HuH-7.5 (cell line): ENCODE measurements at places on chromosomes 3 and 15.

- no peak for DNase-seq
Measured at GRCh38 chr3:58560771-58561311, 16.4 kb downstream of the FAM107A start.

DNA sequence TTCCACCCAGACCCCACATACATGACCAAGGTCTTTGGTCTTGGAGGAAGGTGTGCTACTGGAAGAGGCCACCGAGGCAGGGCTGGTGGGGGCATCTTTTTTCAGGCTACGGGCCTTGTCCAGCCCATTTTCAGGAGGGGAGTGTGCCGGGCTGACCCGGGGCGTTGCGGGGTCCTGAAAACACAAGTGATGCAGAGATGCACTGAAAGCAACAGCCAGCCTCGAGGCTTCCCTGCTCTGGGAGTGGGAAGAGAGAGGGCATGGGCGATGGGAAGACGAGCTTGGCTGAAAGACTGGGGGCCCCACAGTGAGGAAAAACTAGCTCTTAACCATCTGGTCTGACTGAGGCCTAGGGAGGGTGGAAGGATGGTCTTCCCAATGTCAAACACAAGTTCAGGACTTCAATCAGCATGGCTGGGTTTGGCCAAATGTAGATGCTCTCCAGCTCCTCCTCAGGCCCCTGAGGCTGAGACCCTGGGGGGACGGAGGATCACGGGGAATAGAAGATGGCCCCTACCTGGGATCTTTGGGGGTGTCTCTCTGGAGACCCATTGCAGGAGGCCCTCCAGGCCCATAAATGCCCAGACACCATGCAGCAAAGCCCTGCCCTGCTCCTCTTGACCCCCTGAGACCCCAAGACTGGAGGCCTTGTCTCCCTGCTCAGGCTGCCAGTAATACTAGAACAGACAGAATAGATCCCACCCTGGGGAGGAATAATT is 38.9 kb downstream of the TLE3 start:
- DNase-seq: no peak

- no peak for DNase-seq
Measured at GRCh38 chr3:15997274-15997943, 177.1 kb upstream of the GALNT15 start.

DNA sequence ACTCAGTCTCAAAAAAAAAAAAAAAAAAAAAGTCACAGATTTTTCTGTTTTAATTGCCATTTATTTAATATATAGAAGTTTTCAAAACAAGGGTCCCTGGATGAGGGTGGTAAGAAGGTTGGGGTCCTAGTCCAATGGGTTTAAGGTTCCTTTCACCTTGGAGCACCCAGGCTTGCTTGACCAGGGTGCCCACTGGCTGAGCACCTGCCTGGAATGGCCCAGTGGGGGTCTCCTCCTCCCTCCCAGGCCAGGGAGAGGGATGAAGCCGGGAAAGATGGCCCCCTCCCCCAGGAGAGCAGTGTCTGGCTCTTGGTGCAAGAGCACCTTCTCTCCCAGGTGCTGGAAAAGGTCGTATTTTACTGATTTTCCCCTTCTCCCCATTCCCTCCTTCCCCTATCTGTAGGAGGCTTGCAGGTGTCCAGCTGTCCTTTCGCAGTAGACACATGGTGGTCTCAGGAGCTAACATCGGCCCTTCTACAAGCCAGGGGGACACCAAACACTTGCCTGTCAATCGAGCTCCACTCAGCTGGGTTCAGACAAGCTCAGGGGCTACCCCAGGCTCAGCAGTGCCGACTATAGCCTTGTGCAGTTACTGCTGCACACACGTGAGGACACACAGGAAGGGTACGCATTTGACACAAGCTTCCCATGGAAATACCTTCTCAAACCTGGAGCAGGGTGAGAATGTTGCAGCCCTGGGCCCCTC is 112.3 kb upstream of the KLF13 start:
- no peak for DNase-seq

GRCh38 chr15:62561059-62561519 is 396.0 kb upstream of the C2CD4B start:
- DNase-seq: no peak

DNA sequence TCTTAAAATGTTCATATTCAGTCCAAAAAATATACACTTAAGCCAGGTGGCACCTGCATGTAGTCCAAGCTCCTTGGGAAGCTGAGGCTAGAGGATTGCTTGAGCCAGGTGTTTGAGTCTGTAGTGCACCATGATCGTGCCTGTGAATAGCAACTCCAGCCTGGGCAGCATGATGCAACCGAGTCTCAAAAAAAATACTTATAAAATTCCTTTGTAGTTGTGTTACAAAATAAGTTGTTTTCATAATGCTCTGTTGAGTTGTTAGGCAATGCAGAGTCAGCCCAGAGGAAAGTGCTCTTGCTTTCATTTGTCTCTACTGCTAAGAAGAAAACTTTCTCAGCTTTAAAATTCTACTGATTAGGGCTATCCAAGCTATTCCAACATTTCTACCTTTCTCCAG is 442.8 kb upstream of the ARRDC4 start:
- DNase-seq: no peak

DNA sequence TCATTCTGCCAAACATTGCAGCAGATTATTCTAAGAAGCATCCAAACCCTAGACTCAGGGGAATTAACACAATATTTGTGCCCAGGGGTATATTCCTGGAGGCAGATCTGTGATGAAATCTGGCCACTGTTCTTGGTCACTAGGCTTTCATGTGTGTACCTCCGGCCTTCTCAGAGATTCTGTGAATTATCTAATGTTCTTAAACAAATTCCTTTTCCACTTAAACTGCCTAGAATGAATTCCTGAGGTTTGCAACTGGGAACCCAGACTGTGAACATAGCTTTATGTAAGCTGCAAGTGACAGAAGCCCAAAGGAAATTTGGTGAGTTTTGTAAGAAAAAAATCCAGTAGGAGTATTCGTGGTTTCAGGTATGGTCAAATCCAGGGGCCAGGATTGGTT is 20.7 kb upstream of the CTNNB1 start:
- no peak for DNase-seq

- DNase-seq: no peak
Measured at GRCh38 chr3:73144276-73144675, 82.8 kb downstream of the EBLN2 start.
